A549 treated with Hydrocortisone at 1 μM for 4 hours (cell line): ENCODE measurements at places on chromosomes 2 and 18. TPM values are rescaled to one million over a fixed set of nuclear protein-coding genes. Genes with fewer than 3 reads are reported as not detected.

The C1GALT1C1L gene
- 2.3 to 2.7 TPM (median 2.6 TPM) in 5 replicates for total RNA-seq

The LYG1 gene
- total RNA-seq, result 0.86 to 2.0 TPM (median 1.5 TPM) in 5 replicates

The PIEZO2 gene
- 0.40 to 1.1 TPM (median 0.57 TPM) in 5 replicates for total RNA-seq

The CFAP65 gene
- 0.07 to 0.29 TPM (median 0.20 TPM) in 5 replicates for total RNA-seq

The ANKRD30B gene
- not detected in 5 replicates for total RNA-seq

The RGPD4 gene
- total RNA-seq, result 0.03 to 0.07 TPM (median 0.05 TPM) in 4 of 5 replicates, not detected in the other

The HJURP gene
- total RNA-seq, result 52.3 to 59.6 TPM (median 55.7 TPM) in 5 replicates

The MYO5B gene
- 7.3 to 9.2 TPM (median 8.4 TPM) in 5 replicates for total RNA-seq

The AGPS gene
- 32.5 to 41.4 TPM (median 38.5 TPM) in 5 replicates for total RNA-seq

The ANAPC1 gene
- 22.4 to 43.5 TPM (median 25.7 TPM) in 5 replicates for total RNA-seq

The FSHR gene
- not detected in 5 replicates for total RNA-seq

The KCNIP3 gene
- total RNA-seq, result 1.3 to 2.3 TPM (median 1.7 TPM) in 5 replicates

The SNED1 gene
- 0.47 to 1.2 TPM (median 0.83 TPM) in 5 replicates for total RNA-seq

The IL18R1 gene
- 1.0 to 1.4 TPM (median 1.2 TPM) in 5 replicates for total RNA-seq

The TMEM17 gene
- total RNA-seq, result 3.6 to 5.2 TPM (median 4.8 TPM) in 5 replicates

The ALLC gene
- 0.07 TPM in 1 of 5 replicates, not detected in the others for total RNA-seq

The WNT6 gene
- total RNA-seq, result 0.14 to 0.40 TPM (median 0.28 TPM) in 5 replicates

The CHRNG gene
- not detected in 5 replicates for total RNA-seq

The TDRD15 gene
- not detected in 5 replicates for total RNA-seq

The VSNL1 gene
- not detected in 5 replicates for total RNA-seq

The YES1 gene
- total RNA-seq, result 16.6 to 32.6 TPM (median 21.2 TPM) in 5 replicates

The ITGB6 gene
- total RNA-seq, result 0.46 to 0.77 TPM (median 0.67 TPM) in 5 replicates

The TMEM178A gene
- total RNA-seq, result 0.08 to 0.25 TPM (median 0.12 TPM) in 5 replicates

The LONRF2 gene
- 2.0 to 2.6 TPM (median 2.5 TPM) in 5 replicates for total RNA-seq

The ZSWIM2 gene
- total RNA-seq, result not detected in 5 replicates

The ELOA2 gene
- total RNA-seq, result not detected in 5 replicates

The PCARE gene
- total RNA-seq, result not detected in 5 replicates

The AQP12B gene
- total RNA-seq, result not detected in 5 replicates

The PROKR1 gene
- total RNA-seq, result not detected in 5 replicates

The NDC80 gene
- total RNA-seq, result 10.7 to 14.3 TPM (median 13.6 TPM) in 5 replicates

The KCNS3 gene
- total RNA-seq, result 1.0 to 1.7 TPM (median 1.2 TPM) in 5 replicates

The MBD1 gene
- 31.4 to 35.1 TPM (median 33.0 TPM) in 5 replicates for total RNA-seq

The MEP1B gene
- 0.06 to 0.10 TPM in 2 of 5 replicates, not detected in the others for total RNA-seq

The SGPP2 gene
- 0.48 to 0.59 TPM (median 0.56 TPM) in 5 replicates for total RNA-seq

The QPCT gene
- total RNA-seq, result 19.8 to 23.6 TPM (median 21.4 TPM) in 5 replicates

The PLEK gene
- not detected in 5 replicates for total RNA-seq

The SCN1A gene
- total RNA-seq, result not detected in 5 replicates

The PAX8 gene
- total RNA-seq, result 0.54 to 1.3 TPM (median 0.97 TPM) in 5 replicates

The DQX1 gene
- total RNA-seq, result 0.03 to 0.10 TPM (median 0.07 TPM) in 4 of 5 replicates, not detected in the other

The NEU4 gene
- total RNA-seq, result 0.07 to 0.45 TPM (median 0.27 TPM) in 5 replicates

The CYRIA gene
- 0.27 to 0.44 TPM (median 0.30 TPM) in 5 replicates for total RNA-seq

The ATIC gene
- 199 to 219 TPM (median 212 TPM) in 5 replicates for total RNA-seq

The MC5R gene
- total RNA-seq, result not detected in 5 replicates

The RAX gene
- 0.05 TPM in 1 of 5 replicates, not detected in the others for total RNA-seq

The SCN2A gene
- 0.02 to 0.03 TPM in 2 of 5 replicates, not detected in the others for total RNA-seq

The CXCR4 gene
- total RNA-seq, result 0.46 to 0.99 TPM (median 0.56 TPM) in 5 replicates

The TUBA3E gene
- total RNA-seq, result 3.0 to 4.6 TPM (median 4.2 TPM) in 5 replicates

The TEX44 gene
- not detected in 5 replicates for total RNA-seq

The RPRM gene
- total RNA-seq, result 0.07 to 0.10 TPM in 2 of 5 replicates, not detected in the others

The CFC1 gene
- 0.09 to 0.10 TPM in 2 of 5 replicates, not detected in the others for total RNA-seq

The SULT1C2 gene
- total RNA-seq, result 0.36 to 0.78 TPM (median 0.43 TPM) in 5 replicates

The BBS5 gene
- 4.9 to 5.8 TPM (median 5.4 TPM) in 5 replicates for total RNA-seq

The CD28 gene
- total RNA-seq, result not detected in 5 replicates

The C2orf76 gene
- total RNA-seq, result 10.5 to 13.0 TPM (median 11.5 TPM) in 5 replicates

The MFSD2B gene
- total RNA-seq, result 0.18 to 0.84 TPM (median 0.52 TPM) in 5 replicates

The SMCHD1 gene
- total RNA-seq, result 12.1 to 23.9 TPM (median 13.6 TPM) in 5 replicates

The ITGAV gene
- total RNA-seq, result 47.8 to 94.8 TPM (median 88.2 TPM) in 5 replicates

The RBM45 gene
- total RNA-seq, result 10.3 to 14.2 TPM (median 12.2 TPM) in 5 replicates

The PTPRN gene
- total RNA-seq, result 1.0 to 1.5 TPM (median 1.2 TPM) in 5 replicates
